HCT116 (cell line): ENCODE measurements at places on chromosomes 1 and 21. TPM values are rescaled to one million over a fixed set of nuclear protein-coding genes. Genes with fewer than 3 reads are reported as not detected.

GRCh38 chr21:14879458-14879857 lies 185.3 kb downstream of the NRIP1 start:
- H3K27me3 ChIP-seq = no peaks in the 10 kb centered on the region
- H3K4me3 ChIP-seq = no peak overlapping the region
- DNase-seq = no peak
- H3K36me3 ChIP-seq = no peaks in the 10 kb centered on the region

DNA sequence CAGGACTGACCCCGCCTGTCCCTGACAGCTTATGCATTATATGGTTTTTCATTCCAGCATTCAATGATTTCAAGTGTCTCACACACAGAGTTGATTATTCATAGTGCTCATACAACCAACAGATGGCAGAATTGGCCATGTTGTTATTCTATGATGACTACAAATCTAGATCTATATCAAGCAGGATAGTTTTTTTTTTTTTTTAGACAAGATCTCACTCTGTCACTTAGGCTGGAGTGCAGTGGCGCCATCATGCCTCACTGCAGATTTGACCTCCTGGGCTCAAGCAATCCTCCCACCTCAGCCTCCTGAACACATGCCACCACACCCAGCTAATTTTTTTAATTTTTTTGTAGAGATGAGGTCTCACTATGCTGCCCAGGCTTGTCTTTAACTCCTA lies 40.1 kb upstream of the LRRC8D start:
- H3K27me3 ChIP-seq = no peaks in the 10 kb centered on the region
- no peak overlapping the region for H3K4me3 ChIP-seq

Gene TEKT2
- total RNA-seq = not detected

Gene ATP1A2
- total RNA-seq = not detected

- no peaks in the 10 kb centered on the region for H3K36me3 ChIP-seq
- H3K4me3 ChIP-seq = no peak overlapping the region
- no peak overlapping the region for H3K27ac ChIP-seq
- DNase-seq = no peak
- H3K4me1 ChIP-seq = peaks cover under 1% of the 10 kb centered on the region
Measured at GRCh38 chr1:183572721-183573120, 17.5 kb downstream of the NCF2 start.

DNA sequence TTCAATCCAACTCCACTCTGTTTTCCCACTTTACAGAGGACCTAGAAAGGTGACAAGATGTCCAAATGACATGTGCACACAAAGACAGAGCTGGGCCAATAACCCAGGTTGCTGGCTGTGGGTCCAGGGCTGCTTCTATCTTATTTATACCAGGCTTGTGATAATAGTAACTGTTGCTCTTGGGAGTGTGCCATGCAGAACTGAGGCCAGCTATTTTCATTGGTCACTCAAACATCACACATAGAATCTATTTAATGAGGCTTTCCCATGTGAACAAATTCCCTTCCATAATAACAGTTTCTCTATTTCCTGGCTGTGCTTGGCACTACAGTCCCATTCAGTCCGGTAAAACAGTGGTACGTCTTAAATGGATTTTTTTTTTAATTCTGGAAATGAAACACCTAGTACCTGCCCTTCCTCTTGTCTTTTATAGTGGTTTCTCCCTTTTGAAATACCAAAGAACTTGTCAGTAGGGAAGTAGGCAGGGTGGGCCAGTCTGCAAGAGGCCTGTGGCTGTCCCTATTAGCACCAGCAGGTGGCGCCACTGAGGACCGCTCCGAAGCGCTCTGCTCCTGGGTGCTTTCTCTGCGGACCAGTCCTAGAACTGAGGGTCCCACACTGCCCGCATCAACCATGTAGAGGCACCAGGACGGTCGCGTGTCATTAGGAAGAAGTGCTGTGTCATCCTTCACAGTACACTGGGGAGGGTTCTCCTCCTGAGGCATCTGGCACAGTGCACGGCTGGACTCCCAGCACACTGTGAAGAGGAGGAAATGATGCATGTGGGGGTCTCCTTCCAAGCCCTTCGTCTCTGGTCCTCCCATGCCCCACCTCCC lies 52.1 kb downstream of the GPR161 start:
- peak; percentile 18 for DNase-seq
- H3K4me3 ChIP-seq = no peak overlapping the region
- H3K36me3 ChIP-seq = no peaks in the 10 kb centered on the region
- peaks cover 16% of the 10 kb centered on the region for H3K4me1 ChIP-seq
- H3K27me3 ChIP-seq = no peaks in the 10 kb centered on the region

Gene RBP7
- total RNA-seq = 45.6 TPM

GRCh38 chr1:157274698-157275534 lies 136.7 kb upstream of the ETV3 start:
- DNase-seq = no peak
- H3K4me3 ChIP-seq = no peak overlapping the region
- no peak overlapping the region for H3K27ac ChIP-seq
- H3K4me1 ChIP-seq = no peaks in the 10 kb centered on the region

Gene SLC2A5
- total RNA-seq = not detected

Gene VASH2
- total RNA-seq = 5.7 TPM

Gene TRNP1
- 76.9 TPM for total RNA-seq
